ENCODE measurements at places on chromosomes 1 and 21. TPM values are rescaled to one million over a fixed set of nuclear protein-coding genes. Genes with fewer than 3 reads are reported as not detected.

TFAP2E gene
- total RNA-seq, result 1.0 TPM

DENND2D gene
- total RNA-seq, result 185 TPM

DNA sequence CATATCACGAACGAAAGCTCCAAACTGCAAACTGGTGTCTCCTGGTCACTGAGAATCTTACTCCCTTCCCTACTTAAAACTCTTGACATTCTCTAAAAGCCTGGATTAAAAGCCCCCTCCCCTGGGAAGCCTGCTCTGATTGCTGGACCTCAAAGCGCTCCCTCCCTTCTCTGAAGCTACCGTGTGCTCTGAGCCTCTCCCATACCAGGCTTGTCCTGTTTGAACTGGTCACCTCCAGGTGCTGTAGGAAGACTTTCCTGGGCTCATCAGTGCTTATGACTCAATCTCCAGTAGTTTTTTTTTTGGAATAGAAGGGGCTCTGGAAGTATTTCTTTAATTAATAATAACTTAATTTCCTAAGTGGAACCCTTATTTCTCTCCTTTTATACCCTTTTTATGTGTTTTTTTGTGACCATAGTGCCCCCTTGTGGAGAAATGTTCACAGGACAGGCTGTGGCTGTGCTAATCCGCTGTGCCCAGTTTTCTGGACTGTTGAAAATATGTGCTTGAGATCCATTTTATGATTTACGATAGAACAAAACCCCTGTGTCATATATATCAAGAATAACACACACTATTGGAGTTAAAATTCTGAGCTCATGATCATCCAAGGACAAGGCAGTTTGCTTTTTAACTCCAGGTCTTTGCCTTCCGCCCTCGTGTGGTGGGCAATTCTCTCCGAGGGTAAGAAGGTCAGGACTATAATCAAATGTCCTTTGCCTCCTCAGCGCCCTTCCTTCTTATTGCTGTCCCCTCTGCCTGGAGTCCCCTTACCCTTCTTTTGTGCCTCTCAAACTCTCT, 16.9 kb downstream of the MTARC1 start:
- DNase-seq, result no peak

DNA sequence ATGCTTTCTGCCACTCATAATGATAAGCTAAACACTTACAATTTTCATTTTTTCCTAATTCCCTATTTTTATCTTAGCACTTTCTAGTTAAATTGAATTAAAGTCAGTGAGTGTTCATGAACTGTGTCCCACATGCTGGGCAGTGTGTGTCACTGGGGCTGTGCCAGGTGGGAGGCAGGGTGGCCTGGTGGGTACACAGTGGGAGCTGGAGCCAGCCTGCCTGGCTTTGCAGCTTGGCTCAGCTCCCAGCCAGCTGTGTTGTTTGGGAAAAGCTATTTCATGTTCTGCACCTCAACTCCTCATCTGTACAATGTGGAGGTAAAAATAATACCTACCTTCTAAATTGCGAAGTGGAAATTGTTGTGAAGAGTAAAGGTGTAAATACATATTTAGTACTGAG, 238.4 kb downstream of the PLA2G4A start:
- DNase-seq, result no peak
